ENCODE measurements at places on chromosomes 6 and 20.

DNA sequence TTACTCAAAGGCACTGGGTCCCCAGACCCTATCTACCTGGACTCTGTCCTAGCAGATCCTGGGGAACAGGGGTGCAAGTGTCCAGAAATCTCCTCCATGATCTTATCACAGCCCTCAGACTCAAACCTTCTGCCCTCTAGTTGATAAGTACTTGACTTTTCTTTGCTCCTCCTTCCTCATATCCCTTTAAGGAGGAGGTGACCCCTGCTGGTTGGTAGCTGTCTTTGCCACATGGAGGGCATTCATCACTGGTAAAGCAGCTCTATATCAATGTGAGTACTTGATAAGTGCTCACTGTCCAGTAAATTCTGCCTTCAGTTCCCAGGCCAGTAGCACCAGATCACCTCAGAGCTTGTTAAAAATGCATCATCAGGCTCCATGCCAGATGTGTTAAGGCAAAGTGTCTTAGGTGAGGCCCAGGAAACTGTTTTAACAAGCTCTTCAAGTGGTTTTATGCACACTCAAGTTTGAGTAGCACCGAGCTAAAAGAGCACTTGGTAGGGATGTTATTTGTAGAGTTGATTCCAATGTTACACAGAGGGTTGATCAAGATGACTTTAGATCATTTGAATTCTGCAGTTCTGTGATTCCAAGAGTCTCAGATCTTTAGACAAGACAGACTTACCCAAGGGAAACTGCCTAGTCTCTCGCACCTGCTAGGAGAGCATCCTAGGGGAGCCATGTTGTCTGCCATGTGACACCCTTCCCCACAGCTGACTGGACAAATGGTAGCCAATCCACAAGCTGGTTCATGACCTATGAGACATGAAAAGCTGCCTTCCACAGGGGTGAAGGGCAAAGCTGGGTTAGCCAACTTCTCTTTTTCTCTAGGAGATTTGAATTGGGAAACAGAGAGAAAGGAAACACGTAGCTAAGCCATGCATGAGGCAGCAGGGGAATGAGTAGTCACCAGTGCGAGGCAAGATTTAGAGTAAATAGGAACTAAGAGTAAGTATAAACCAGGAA is 18.6 kb downstream of the TREML2 start:
- no peak for DNase-seq

DNA sequence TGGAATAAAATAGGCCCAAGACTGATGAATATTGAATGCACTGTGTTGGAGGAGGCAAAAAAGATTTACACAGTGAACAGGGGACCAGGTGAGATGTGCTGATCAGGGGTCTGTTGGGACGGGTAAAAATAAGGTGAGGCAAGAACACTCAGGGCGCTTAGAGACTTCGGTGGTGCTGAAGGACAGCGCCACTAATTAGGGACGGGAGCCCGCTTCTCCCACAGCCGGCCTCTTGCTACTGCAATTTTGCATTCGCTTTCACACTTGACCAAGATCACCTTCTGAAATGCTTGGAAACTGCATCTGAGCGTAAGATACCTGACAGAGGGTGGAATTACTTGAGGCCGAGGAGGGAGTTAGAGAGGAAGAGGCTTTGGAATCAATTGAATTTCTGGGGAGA is 7.3 kb downstream of the TFAP2D start:
- DNase-seq, result no peak

DNA sequence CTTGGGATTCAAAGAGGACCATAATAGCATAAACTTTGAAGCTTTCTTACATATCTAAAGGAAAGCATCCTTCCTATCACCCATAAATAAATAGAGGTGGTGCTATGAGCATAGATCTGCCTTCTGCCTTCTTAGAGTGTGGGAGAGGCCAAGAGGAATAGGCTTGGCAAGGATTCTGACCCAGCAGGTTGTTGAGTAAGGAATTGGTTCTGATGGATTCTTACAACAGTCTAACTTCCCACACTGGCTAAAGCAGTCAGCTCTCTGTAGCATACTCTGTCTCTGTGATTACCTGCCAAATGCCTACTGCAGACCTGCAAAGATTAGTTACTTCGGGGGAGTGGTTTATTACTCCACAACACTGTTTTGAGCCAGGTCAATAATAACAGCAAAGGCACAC is 198.0 kb upstream of the RAB32 start:
- DNase-seq, result no peak

DNA sequence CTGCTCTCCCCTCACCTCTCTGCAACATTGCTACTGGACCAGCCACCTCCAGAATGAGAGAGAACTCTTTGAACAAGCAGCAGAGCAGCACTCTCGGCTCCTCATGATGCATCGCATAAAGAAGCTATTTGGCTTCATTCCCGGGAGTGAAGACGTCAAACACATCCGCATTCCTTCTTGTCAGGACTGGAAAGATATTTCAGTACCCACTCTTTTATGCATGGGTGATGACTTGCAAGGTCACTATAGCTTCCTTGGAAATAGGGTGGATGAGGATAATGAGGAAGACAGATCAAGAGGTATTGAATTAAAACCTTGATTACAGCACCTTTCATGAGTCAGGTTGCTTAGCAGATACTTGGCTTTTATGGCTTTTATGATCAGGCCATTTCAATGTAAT is 4.3 kb downstream of the CALHM4 start:
- no peak for DNase-seq

DNA sequence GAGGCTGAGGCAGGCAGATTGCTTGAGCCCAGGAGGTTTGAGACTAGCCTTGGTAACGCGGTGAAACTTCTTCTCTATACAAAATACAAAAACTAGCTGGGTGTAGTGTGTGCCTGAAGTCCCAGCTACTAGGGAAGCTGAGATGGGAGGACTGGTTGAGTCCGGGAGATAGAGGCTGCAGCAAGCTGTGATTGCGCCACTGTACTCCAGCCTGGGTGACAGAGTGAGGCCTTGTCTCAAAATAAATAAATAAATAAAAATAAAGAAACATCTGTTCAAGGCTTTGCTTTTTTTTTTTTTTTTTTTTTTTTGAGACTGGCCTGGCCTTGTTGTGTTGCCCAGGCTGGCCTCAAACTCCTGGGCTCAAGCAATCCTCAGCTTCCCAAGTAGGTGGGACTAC is 23.7 kb upstream of the SLC23A2 start:
- no peak for DNase-seq

- no peak for DNase-seq
These were observed 18.2 kb upstream of the LAMP5 start for GRCh38 chr20:9496155-9496554.

GRCh38 chr20:33499355-33499754 is 9.5 kb downstream of the CBFA2T2 start:
- DNase-seq, result no peak

GRCh38 chr6:130779658-130780033 is 47.6 kb upstream of the SMLR1 start:
- DNase-seq, result no peak

DNA sequence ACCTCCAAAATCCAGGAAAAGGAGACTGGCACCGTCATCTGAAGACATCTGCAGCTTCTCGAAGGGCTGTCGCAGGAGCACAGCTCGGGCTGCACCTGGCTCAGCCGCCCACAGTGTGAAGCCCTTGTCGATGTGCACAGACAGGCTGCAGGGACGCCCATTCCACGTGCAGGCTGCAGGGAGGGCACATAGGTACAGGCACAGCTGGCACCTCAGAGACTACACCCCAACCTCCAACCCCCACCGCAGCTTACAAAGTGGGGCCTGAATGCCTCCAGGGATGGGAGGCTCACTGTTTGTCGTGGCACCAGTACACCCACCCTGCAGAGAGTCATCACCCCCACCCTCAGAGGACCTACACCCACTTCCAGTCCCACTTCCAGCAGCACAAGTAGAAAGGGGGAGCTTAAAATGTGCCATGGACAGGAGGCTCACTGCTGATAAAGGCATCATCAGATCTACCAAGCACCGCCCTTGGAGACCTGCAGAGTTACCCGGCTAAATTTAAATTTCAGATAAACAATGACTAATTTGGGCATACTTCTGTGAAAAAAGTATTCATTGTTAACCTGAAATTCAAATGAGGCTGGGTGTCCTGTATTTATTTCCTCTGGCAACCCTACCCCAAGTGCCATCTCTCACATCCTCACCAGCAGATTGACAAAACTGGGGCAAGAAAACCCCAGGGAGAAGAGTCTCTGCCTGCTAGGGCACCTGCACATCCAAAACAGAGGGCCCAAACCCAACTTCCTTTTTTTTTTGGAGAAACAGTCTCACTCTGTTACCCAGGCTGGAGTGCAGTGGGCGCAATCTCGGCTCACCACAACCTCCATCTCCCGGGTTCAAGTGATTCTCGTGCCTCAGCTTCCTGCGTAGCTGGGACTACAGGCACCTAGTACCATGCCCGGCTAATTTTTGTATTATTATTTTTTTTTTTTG is 7.7 kb upstream of the CDK5RAP1 start:
- no peak for DNase-seq

- no peak for DNase-seq
These were observed 925 bp downstream of the FHL5 start for GRCh38 chr6:96563853-96564252.

- no peak for DNase-seq
These were observed 64.7 kb upstream of the ZNF217 start for GRCh38 chr20:53658322-53658721.

- no peak for DNase-seq
These were observed 1.5 kb downstream of the TMEM181 start for GRCh38 chr6:158561321-158561884.

GRCh38 chr20:41139227-41140093 is 2.1 kb downstream of the PLCG1 start:
- DNase-seq, result no peak

DNA sequence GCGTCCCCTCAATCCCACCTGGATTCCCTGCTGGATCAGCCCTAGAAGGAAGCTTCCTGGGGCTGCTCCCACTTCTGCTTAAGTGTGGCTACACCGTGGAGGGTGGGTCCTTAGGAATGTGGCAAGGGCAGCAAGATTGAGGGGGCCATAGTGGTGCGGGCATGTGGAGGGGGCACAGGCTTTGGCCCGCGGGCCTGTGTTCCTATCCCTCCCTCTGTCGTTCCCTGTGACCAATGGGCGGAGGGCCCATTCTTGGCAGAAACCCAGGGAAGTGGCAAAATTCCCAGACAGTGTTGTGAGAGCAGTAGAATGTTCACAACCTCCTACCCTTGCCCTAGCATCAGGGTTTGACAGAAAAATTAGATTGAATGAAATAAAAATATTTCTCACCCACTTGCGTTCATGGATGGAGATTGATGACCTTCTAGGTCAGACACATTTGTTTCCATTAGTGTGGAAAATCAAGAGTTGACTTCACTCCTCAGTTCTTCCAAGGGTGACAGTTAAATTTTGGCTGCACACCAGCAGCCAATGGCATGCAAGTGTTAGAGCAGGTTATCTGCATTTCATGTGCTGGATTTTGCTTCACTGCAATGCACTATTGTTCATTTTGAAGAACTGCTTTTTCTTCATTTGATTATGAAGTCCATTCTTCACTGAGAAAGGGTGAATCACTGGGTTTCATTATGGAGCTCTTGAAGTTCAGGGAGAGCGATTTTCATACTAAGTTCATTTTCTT is 49.3 kb upstream of the AHI1 start:
- no peak for DNase-seq

DNA sequence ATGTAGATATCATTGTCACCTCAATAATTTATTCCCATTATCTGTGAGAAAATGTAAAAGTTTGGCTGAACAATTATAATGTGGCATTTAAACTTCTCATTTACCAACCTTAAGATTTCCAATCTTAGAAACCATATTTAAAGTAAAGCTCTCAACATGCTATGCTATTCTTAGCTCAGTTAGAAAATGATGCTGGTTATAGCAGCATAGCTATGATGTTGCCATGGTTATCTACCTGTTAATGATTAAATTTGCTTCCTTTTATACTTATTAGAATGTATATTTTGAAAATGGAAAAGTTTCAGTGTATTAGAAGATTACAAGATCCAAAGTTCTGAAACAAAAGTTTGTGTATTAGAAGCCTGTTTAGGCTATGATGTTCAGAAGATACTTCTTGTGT is 110.1 kb downstream of the GPR63 start:
- no peak for DNase-seq

- no peak for DNase-seq
These were observed at the start of gene PKIG for GRCh38 chr20:44582311-44583025. TSS of gene PKIG (plus strand) at chr20:44582579. CDS start at chr20:44614557, 31,978 bp downstream.

DNA sequence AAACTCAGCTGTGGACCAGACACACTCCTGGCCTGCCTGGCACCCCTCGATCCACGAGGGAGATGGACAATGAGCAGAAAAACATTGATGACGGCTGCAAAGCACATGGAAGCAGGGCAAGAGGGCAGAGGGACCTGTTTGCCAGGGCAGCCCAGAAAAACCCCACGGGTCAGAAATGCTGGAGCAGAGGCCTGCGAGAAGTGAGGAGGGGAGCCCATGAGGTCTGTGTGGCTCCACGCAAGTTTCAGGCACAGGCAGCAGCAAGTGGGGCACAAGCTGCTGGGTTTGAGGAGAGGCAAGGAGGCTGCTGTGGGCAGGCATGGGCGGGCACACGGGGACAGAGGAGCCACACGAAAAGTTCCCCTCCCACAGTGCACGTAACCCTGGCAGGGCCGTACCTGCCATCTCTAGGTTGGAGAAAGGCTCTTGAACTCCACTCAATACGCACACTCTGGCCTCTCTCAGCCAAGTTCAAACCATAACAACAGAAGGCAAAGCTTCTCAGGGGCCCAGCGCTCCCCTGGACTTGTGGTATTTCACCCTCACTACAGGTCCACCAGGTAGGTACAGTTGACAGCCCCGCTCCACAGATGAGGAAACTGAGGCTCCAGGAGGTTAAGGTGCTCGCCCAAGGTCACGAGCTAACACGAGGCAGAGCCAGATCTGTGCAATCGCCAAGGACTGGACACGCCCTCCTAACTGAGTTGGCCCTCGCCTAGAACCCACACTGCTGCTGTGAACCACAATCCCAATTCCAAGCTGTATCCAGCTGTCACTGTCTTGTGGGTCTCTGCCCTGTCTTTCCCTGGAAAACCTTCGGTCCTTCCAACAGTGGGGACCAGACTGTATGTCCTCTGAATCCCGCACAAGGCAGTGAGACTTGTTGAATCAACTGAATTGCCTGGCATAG is 108.2 kb downstream of the NOL4L start:
- DNase-seq, result no peak

DNA sequence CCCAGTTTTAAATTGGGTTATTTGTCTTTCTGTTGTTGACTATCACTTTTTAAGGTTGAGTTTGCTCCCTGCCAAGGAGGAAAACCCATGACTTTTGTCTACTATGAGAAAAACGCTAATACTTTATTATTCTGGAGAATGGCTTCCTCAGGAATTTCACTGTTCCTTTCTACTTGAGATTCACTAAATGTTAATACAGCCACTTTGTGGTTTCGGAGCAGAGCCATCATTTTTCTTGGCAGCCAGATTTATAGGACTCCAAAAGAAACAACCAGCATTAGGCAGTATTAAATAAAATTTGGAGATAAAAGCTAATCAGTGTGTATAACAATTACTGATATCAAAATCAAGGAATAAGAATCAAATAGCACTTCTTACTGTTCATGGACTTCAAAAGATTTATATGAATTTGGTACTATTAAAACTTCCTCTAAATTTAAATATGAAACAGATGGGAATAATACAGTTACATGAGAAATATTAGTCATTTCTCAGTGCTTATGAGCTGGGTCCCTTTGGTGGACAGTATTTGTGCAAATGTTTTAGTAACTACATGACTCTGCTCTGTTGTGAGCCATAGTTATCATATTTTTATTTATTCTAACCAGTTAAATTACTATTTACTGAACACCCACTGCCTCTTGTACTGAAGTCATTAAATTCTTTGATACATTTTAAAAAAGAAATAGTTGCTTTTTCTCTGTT is 64.1 kb upstream of the FBXO30 start:
- no peak for DNase-seq
